ENCODE measurements at places on chromosomes 2 and 18.

GRCh38 chr18:23998820-23999219, 15.7 kb upstream of the TTC39C start:
- DNase-seq, result no peak

- peak; percentile 59 for DNase-seq
These were observed 15.0 kb downstream of the HS1BP3 start for GRCh38 chr2:20635675-20636584.

DNA sequence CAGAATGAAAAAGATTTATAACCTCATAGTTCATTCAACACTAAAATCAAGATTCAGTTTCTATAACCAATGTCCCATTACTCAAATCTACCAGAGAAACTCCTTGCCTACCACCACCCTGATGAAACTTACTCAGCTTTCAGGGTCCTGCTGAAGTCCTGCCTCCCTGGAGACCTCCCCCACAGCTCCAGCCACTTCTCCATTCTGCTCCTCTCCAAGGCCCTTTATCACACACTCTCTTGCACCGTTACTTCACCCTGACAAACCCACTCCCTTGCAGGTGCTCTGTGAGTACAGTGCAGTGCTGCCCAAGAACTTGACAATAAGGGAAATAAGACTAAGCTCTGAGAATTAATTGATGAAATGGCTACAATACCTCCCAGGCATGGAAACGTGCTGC, 83.5 kb upstream of the CDCA7 start:
- no peak for DNase-seq

GRCh38 chr2:224915136-224915535, 127.1 kb downstream of the DOCK10 start:
- no peak for DNase-seq

DNA sequence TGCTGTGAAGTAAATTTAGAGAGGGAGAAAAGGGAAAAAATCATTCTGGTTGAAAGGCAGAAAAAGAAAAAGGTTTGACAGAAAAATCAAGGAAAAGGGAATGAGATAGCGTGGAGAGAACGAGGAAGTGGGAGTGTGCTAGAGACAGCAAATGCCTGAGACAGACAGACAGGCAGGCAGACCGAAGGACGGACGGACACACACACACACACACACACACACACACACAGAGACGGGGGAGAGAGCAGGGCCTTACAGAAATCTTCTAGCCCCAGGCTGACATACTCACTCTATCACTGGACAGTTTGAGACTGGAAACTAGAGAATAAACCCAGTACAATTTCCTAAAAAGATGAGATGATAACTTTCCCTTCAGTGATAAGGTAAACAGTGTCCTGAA, 238.4 kb downstream of the ZNF521 start:
- no peak for DNase-seq

- no peak for DNase-seq
These were observed 29.6 kb upstream of the CABLES1 start for GRCh38 chr18:23105581-23106219.

All from stimulated activated naive B cell treated with anti-CD40 and anti-IgM and Interleukin-4, amounts not matched to agents 10 μg/mL and 1 μg/mL and 100 μg/mL, for 72 hours (primary cell).